ENCODE measurements at places on chromosomes 7 and 10.

GRCh38 chr7:133117452-133117851 is 35.6 kb upstream of the CHCHD3 start:
- no peak for DNase-seq

- DNase-seq: peak; percentile 36
Measured at GRCh38 chr10:43292755-43293676, 26.2 kb upstream of the RASGEF1A start.

DNA sequence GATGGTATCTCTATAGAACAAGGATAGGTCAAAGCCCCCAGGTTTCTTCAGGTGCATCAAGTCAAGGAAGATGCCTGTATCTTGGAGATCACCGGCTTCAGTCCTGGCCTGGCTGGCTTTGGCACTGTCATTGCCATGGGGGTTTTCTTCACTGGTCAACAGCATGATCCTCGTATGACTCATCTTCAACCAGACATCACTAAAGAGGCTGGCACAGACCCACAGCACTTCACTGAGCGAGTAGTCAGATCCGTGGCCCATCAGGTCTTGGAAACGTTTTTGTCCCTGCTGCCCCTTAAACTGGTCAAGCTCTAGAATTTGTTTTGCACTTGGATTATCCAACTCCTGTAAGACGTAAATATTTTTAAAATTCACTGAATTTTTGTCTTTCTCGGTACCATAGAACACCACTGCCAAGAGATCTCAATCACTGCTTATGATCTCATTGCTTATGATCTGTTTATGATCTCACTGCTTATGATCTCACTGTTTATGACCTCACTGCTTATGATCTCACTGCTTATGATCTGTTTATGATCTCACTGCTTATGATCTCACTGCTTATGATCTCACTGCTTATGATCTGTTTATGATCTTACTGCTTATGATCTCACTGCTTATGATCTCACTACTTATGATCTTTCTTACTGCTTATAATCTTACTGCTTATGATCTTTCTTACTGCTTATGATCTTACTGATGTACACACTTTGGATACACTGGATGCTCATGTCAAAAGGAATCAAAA is 135.2 kb downstream of the CYP26A1 start:
- no peak for DNase-seq

DNA sequence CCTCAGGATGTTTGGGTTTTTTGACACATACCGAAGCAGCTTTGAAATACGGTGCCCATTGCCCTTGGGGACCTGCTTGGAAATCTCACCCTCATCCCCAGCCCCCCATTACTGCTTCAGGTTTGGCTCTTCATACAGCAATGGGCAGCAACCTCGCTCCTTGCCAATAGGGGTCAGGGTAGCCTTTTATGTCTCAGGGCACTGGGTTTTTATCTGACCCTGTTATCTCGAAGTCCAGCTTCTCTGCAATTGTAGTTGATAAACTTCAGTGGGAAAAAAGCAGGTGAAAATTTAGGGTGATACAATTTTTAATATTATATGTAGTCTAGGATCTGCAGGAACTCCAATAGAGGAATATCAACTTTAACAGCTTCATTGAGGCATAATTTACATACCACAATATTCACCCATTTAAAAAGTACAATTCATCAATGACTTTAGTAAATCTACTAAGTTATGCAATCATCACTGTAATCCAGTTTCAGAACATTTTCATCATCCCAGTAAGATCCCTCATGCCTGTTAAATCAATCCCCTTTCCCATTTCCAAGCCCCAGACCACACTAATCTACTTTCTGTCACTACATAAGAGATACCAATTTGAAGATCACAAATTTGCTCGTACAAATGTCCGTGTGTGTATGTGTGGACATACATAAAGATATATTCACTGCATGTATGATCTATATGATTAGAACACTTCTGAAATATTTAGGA is 386.2 kb downstream of the KCNMA1 start:
- no peak for DNase-seq

DNA sequence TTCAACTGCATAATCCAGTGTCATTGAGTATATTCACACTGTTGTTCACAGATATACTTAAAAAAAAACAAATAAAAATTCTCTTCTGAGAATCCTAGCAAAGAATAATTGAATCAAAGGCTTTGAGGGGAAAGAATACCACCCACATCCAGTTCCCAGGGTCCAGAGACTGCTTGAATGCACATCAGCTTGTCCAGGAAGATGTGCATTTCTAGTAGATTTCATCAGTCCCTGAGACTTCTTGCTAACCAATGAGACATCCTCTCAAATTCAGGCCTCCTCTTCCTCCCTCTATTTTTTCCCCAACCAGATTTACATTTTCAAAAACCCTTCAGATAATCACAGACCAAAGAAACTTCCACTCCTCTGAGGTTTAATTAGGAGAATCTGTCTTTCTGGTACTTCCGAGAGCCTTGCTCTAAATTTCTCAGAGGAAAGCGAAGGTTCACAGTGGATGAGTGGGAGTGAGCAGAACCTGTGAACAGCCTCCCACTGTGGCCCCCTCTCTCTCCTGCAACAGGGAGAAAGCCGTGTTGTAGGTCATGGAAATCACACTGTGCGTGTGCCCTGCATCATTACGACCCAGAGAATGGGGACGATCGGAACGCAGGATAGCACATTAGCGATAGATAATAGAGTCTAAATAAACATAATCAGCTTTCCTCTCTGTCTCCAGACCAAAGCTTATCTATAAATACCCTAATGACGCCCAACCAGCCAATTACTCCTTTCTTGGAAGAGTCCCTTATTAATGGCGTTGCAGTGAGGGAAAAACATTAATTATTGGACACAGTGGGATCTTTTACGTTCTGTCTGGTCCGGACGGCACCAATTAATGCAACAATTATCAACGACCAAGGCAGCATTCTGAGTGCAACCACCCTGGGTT is 212.5 kb downstream of the EMX2 start:
- DNase-seq: no peak

DNA sequence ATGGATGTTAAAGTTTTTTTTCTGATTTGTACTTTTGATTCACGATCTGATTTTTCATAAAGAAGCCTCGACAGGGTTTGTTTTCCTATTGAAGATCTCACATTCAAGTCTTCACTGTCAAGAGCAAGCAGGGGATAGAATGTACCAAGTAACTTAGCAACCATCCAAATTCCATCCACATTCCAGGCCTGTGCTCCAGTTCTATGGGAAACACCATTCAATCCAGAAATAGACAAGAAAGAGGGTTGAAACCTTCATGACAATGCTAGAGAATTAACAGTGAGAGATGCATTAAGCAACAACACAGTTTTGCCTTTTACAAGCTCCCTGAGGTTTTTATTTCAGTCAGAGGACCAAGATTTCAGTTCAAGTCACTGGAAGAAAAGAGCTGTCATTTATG is 300.2 kb downstream of the NEBL start:
- no peak for DNase-seq

DNA sequence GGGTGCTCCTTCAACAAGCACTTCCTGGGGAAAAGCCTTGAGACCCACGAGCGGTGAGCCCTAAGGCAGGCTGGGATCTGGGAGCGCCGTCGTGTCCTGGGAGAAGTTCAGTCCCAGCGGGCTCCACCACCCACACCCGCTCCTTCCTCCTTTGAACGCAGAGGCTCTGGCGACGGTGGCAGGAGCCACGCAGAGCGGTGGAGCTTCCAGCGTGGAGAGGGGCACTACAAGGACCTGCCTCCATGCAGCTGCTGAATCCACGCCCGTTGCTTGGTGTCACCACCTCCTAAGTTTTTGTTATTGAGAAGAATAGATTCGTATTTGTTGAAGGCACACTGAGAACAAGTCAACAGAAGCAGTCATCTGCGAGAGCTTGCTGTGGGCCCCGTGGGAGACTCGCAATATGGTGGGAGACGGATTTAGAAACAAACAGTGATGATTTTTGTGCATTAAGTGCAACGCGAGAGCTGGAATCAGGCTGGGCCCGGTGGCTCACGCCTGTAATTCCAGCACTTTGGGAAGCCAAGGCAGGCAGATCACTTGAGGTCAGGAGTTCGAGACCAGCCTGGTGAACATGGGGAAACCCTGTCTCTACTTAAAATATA is 60.1 kb upstream of the SDK1 start:
- DNase-seq: no peak

DNA sequence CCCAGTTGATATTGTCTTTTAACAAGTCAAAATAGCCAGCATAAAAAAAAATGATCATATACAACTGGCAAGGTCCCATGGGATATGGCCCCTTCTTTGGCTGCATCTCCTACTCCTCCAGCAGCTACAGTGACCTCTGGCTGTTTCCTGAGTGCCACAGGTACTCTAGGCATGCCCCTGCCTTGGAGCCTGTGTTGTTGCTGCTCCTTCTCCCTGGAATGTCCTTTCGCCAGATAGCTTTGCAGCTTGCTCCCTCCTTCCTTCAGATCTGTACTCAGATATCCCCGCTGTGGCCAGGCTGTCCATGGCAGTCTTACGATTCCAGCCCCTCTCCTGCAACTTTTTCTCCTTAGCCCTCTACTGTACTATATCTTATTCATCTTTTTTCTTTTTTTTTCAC is 23.3 kb downstream of the CNNM2 start:
- no peak for DNase-seq

- no peak for DNase-seq
Measured at GRCh38 chr7:26420422-26421019, 128.9 kb downstream of the SNX10 start.

DNA sequence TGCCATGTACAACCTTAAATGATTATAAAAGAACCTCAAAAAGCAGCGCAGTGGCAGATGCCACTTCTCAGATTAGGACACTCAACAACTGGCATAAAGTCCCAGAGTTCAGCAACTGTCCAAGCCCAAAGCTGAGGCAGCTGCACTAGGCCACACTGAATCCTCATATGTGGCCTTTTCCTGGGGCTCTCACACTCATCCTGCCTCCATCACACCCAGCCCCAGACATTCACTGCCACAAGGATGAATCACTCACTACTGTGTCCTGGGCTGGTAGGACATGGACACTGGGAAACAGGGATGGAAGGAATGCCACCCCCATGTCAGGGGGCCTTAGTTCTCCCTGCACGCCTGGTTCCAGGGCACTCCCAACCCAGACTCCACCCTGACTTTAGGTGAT is 547.7 kb downstream of the TNS3 start:
- DNase-seq: no peak

DNA sequence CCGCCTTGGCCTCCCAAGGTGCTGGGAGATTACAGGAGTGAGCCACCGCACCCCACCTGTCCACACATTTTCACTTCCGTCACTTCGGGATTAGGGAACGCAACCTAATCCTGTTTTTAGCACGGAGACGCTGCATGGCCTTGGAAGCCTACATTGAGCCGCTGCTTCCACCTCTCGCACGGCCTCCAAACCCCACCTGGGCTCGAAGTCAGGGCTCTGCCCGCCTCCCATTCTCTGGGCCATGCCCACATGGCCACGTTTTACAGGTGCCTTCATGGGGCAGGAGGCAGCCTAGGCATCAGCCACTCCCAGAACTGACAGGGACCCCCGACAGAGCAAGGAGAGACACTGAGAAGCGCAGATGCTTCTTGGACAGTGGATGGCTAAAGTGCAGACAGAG is 100.6 kb downstream of the OAT start:
- no peak for DNase-seq

GRCh38 chr10:132544744-132545658 is 7.4 kb downstream of the INPP5A start:
- no peak for DNase-seq

GRCh38 chr7:158864833-158865232 is 8.5 kb downstream of the DYNC2I1 start:
- no peak for DNase-seq

DNA sequence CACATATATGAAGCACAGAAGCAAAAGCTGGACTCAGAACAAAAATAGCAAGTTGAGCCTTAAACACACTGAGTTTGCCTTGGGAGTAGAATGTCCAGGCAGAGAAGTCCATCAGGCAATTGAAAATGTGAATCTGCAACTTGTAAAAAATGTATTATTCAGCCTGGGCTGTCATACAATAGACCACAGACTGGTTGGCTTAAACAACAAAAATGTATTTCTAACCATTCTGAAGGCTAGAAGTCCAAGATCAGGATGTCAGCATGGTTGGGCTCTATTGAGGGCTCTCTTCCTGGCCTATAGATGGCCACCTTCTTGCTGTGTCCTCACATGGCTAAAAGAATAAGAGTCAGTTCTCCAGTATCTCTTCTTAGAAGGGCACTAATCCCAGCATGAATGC is 76.5 kb upstream of the CAPZA2 start:
- DNase-seq: no peak

- no peak for DNase-seq
Measured at GRCh38 chr7:14630048-14630447, 272.5 kb downstream of the DGKB start.

- DNase-seq: no peak
Measured at GRCh38 chr7:52639981-52640380, 395.5 kb upstream of the POM121L12 start.

GRCh38 chr7:103134836-103135554 is 13.9 kb downstream of the NAPEPLD start:
- DNase-seq: no peak

- DNase-seq: peak; percentile 37
Measured at GRCh38 chr10:12130237-12130872, 878 bp downstream of the SEC61A2 start.

DNA sequence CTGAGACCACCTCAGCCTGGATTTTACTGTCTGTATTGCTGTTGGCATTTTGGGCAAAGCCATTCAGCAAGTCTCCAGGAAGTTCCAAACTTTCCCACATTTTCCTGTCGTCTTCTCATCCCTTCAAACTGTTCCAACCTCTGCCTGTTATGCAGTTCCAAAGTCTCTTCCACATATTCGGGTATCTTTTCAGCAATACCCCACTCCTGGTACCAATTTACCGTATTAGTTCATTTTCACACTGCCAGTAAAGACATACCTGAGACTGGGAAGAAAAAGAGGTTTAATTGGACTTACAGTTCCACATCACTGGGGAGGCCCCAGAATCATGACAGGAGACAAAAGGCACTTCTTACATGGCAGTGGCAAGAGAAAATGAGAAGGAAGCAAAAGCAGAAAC is 62.8 kb downstream of the INPP5A start:
- DNase-seq: no peak
